ENCODE measurements at places on chromosomes 16 and 17.

GRCh38 chr17:16023881-16024280, 24.3 kb downstream of the TTC19 start:
- DNase-seq: no peak

DNA sequence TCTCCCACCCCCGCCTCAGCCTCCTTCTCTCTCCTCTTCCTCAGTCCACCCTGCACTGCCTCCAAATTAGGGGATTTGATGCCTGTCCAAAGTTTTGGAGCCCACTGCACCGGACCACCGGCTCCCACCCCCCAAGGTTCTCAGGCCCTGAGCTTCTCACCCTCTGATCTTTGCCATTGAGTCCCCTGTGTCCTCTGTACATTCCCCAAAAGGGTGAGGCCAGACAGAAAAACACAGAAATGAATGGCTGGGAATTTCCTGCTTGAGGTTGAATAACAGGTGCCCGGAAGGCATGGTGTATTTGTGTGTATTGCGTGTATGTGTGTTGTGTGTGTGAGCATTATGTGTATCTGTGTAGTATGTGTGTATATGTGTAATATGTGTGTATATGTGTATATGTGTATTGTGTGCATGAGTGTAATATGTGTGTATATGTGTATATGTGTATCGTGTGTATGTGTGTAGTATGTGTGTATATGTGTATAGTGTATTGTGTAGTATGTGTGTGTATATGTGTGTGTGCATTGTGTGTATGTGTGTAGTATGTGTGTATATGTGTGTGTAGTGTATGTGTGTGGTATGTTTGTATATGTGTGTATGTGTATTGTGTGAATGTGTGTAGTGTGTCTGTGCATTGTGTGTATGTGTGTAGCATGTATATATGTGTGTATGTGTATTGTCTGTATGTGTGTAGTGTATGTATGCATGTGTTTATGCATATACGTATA, 16.0 kb upstream of the CCL17 start:
- no peak for DNase-seq

GRCh38 chr17:32484041-32484461, 2.7 kb upstream of the CDK5R1 start:
- no peak for DNase-seq

DNA sequence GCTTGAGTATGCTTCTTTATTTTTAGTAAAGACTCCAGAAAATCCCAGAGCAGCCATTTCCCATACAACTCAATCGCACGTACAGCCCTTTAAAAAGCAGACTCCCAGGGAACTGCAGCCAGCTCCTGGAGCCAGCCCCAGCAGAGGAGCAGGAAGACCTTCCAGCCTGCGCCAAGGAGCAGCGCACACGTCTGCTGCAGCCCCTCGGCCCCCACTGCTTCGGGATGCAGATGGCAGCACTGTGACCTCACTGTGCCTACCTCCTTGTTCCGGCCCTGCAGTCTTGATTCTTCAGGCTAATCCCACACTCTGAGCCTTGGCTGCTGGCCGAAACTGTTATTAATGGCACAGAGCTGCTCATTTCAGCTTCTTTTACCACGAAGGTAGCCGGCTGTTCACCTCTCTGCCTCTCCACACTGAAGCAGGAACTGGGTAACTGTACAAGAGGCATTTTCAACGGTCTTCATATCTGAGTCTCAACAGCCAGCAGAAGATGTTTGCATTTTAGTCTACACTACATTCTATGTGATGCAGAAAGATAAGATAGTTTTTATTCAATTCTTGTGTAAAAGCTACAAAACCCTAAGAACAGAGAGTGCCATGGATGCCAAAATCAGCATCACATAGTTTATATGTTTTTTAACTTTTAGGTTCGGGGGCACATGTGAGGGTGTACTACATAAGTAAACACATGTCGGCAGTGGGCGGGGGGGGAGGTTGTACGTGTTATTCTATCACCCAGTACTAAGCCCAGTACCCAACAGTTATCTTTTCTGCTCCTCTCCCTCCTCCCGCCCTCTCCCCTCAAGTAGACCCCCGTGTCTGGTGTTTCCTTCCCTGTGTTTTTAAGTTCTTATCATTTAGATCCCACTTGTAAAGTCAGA, 130.9 kb downstream of the ANKRD11 start:
- DNase-seq: no peak

GRCh38 chr16:5428932-5429331, 331.3 kb upstream of the EEF2KMT start:
- DNase-seq: no peak

DNA sequence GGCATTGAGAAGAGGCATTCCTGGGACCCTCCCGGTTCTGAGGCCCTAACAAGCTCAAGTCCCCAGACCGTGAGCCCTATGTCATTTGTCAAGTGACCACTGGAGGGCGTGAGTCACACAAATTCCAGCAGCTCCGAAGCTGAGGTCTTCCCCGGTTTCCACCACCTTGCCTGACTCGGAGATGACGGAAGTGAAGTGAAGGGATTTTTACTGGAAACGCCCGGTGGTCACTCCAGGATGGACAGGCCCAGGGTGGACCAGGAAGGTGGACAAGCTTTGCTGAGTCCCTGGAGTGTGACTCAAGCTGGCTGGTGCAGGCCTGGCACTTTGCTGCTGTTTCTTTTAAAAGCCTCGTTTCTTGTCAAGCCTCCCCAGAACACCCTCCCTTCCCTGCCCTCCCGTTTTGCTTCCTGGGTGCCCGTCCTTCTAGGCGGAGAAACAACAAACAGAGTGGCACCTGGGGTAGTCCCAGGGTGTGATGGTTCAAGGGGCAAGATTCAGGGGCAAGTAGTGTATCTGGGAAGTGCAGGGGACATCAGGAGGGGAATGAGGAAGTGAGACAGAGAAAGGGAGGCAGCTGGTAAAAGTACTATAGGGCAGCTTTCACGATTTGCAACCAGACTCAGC, 5.3 kb upstream of the NOS2 start:
- DNase-seq: peak; percentile 58

GRCh38 chr16:67598527-67598926, 36.2 kb downstream of the CTCF start:
- no peak for DNase-seq
